Activated naive CD8-positive, alpha-beta T cell treated with anti-CD3 and anti-CD28 coated beads, Interleukin-2, amount 50 U/mL, for 16 hours (primary cell): ENCODE measurements at places on chromosomes 1 and 21.

GRCh38 chr1:246893191-246893939, 38.4 kb downstream of the AHCTF1 start:
- DNase-seq = no peak

- no peak for DNase-seq
Measured at GRCh38 chr1:160520999-160521398, 2.1 kb downstream of the SLAMF6 start.

- no peak for DNase-seq
Measured at GRCh38 chr1:180643693-180644092, 11.9 kb downstream of the XPR1 start.

- DNase-seq = no peak
Measured at GRCh38 chr1:106621853-106622252, 434.6 kb upstream of the PRMT6 start.

- DNase-seq = no peak
Measured at GRCh38 chr1:92831368-92831761, 475 bp upstream of the RPL5 start.

DNA sequence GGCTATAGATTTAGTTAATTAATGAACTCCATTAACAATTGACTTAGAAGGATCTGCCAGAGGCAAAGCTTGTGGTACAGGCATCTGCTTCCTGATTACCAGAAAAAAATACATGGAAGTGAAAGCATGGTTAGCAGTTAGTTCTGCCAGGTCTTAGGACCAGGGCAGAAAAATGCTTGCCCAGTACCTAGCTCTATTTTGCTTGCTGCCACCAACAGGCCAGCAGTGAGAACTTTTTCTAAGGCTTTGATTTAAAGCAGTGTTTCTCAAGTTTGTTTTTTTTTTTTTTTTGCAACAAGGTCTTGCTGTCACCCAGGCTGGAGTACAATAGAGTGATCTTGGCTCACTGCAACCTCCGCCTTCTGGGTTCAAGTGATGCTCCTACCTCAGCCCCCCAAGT, 16.4 kb upstream of the MTF1 start:
- DNase-seq = no peak

GRCh38 chr1:234968451-234968850, 160.2 kb downstream of the TOMM20 start:
- no peak for DNase-seq

- no peak for DNase-seq
Measured at GRCh38 chr1:21830792-21831453, 18.9 kb downstream of the LDLRAD2 start.

- DNase-seq = no peak
Measured at GRCh38 chr1:220448217-220448616, 79.7 kb upstream of the MARK1 start.

GRCh38 chr1:70140343-70140742, 65.0 kb downstream of the LRRC40 start:
- no peak for DNase-seq

DNA sequence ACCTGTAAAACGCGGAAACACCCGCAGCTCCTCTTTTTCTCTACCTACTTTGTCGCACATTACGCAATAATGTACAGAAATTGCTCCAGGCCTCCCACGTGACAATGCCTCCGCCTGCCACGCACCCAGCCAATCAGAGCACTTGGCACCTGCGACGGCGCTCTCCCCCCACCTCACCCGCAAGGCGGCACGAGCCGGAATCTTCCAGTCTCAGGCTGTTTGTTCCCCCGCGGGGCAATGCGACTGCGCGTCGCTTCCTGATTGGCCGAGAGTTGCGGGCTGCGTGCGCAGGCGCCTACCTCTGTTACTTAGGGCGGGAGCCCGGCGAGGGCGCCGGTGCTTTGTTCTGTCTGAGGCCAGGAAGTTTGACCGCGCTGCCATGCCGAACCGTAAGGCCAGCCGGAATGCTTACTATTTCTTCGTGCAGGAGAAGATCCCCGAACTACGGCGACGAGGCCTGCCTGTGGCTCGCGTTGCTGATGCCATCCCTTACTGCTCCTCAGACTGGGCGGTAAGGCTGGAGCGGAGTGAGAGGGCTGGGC, at the start of gene MAEL:
Gene MAEL (plus strand): TSS at position 307 of the 542 bp plus-strand sequence. CDS start 73 bp downstream, at position 380.
- no peak for DNase-seq

DNA sequence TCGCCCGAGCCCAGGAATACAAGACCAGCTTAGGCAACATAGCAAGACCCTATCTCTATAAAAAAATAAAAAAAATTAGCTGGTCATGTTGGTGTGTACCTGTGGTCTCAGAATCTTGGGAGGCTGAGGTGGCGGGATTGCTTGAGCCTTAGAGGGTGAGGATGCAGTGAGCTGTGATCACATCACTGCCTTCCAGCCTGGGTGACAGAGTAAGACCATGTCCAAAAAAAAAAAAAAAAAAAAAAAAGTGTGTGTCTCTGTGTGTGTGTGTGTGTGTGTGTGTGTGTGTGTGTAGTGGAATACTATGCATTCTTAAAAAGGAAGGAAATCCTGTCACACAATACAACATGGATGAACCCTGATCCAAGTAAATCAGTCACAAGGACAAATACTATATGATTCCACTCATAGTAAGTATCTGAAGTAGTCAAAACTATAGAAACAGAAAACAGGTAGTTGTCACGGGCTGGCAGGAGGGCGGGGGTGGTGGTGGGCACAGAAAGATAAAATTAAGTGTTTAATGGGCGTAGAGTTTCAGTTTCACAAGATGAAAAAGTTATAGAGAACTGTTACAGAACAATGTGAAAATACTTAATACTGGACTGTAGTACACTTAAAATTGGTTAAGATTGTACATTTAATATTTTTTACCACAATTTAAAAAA, 47.8 kb downstream of the SELENOF start:
- DNase-seq = no peak

DNA sequence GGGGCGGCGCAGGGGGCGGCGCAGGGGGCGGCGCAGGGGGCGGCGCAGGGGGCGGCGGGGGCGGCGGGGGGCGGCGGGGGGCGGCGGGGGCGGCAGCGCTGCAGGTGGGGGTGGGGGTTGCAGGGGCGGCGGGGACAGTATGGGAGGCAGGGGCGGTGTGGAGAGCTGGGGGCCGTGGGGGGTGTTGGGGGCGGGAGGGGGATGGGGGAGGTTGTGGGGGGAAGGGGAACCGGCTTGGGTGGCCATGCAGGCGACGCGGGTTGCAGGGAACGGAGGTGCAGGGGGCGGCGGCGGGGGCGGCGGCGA, 13.0 kb upstream of the SLC19A1 start:
- DNase-seq = no peak

DNA sequence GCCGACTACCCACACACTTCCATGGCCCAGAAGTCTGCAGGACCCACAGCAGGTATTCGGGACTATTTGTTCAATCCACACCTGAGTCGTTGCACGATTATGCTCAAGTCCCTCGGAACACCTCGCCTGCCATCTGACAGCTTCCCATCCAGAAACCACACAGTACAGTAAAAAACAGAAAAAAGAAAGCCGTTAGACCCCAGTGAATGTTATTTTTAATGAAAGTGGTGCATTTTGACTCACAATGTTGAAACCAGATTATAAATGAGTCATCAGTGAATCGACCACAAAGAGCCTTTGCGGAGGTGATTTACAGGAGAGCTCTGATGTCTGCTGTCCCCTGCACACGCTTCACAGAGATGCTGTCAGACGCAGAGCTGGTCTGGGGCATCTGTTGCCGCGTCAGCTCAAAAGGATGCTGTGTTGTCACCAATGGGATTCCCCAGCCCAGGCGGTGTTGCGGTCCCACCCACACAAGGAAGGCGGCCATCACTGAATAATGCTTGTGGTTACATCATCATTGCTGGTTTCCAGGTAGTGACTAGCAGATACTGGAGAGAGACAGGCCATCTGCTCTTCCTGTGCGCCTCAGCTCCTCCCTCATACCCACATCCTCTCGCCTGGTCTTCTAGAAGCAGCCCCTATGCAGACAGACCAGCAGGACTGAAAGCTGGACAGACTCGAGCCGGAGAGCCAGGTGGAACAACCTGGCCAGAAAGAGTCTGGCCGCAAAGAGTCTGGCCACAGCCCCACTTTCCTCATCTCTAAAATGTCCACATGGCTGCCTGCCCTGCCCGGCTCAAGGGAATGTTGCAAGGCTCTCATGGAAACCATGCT, 116.8 kb downstream of the TOMM20 start:
- DNase-seq = peak; percentile 89

DNA sequence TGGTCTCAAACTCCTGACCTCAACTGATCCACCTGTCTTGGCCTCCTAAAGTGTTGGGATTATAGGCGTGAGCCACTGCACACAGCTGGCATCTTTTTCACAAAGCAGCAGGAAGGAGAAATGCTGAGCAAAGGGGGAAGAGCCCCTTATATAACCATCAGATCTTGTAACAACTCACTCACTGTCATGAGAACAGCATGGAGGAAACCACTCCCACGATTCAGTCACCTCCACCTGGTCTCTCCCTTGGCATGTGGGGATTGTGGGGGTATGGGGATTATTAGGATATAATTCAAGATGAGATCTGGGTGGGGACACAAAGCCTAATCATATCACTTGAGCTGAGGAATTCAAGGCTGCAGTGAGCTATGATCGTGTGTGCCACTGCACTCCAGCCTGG, 3.0 kb upstream of the MFSD2A start:
- DNase-seq = no peak

GRCh38 chr1:26540351-26540750, 10.8 kb downstream of the RPS6KA1 start:
- DNase-seq = no peak

- no peak for DNase-seq
Measured at GRCh38 chr1:203558064-203558760, 64.3 kb downstream of the OPTC start.

- no peak for DNase-seq
Measured at GRCh38 chr1:200226268-200226968, 183.4 kb downstream of the ZNF281 start.

DNA sequence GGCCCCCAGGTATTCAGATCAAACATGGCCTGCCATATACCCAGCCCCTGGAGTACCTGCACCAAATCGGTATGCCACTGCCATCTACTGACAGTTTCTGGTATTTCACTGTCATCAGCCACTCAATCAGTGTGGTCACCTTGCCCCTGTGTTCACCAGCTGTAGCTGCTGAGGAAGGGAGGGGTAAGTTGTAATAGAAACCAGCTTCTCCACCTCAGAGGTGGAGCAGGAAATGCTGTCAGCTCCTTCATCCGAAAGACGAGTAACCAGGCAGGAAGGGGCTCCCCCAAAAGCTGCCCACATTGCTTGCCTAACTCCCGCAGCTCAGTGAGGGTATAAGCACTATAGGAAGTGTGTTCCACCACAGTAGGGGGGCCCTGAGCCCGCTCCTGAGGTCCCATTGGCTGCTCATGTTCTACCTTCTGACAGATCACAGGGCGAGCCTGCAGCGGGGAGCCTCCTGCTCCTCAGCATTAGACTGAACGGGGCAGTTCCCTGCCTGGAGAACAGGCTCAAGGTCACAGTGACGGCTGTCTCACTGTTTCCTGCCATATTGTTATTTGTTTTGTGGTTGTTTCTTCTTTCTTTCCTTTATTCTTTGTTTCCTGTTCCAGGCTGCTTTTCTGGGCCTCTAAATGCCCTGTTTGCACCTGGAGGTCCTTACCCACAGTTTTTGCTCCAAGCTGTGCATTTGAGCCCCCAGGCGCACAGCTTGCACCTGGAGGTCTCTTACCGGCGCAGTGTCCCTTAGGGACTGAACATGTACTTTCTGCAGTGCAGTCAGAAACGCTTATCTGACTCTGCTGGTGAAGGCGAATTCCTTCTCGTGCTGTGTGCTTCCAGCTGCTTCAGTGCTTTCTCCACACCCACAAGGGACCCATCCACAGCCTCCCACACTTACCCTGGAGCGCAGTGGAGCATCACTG, 1638.3 kb downstream of the MRPL39 start:
- DNase-seq = peak; percentile 58

DNA sequence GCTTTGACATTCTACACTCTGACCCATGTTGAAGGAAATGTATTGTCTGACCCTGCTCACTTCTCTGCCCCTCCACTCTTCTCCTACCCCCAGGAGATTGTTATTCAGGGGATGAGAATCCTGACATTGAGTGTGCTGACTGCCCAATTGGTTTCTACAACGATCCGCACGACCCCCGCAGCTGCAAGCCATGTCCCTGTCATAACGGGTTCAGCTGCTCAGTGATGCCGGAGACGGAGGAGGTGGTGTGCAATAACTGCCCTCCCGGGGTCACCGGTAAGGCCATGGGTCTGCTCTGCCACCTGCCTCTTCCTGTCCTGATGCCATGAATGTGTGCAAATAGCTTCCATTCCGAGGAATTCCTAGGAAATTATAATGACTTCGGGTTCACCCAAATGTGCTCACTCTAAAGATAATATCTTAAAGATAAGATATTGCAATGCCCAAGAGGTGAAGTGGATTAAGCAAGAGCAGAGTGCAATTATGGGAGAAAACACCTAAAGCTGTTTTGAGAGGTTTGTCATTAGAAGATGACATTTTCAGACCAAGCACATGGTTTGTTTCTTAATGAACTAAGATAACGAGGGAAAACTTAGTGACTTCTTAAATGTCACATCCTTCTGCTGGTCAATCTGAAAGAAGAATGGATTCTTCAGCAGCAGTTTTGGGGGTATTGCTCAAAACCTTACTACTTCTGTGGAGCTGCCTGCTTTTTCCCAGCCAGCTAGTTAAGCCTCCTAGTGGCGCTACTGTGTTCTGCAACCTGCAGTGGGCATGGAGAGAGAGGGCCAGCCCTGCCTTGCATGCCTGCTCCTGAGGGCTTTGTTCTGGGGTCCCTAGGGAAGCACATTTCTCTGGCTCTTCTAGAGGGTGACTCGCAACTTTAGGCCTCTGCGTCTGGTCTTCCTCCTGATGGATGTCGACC, 41.6 kb downstream of the LAMC2 start:
- no peak for DNase-seq

DNA sequence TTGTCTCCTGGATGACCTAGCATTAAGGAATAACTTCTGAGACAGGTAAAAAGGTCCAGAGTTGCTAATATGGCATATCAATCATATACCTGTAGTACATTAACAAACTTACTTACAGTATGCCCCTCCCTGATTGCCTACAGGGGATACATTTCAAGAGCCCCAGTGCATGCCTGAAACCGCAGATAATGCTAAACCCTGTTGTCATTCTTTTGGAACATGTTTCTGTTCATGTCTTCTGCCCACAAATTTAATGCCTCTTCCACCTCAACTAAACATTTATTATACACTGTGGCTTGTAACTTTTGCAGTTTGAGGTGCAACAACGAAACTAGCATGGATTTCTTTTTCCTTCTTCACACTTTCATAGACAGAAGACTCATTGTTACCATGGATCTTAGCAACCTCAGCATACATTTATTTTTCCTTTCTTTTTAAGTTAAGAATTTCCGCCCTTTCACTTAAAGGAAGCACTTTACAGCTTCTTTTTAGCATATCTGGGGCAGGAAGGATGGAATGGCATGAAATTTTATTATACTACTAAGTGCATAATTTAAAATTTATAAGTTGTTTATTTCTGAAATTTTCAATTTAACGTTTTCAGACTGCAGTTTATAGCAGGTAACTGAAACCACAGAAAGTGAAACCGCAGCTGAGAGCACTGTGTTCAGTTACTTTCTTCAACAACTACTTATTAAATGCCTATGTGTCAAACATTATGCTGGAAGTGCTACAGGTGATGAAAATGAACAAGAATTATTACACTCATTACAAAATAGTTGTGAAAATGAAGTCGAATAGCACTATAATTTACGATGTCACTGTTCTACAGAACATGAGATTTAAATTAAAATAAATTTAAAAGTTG, 25.3 kb downstream of the F13B start:
- no peak for DNase-seq
